Femur (tissue), 1 donor: ENCODE measurements at places on chromosomes 11 and 22.
A peak's percentile ranks its signal among the peaks of the same experiment; 100 is the strongest.

DNA sequence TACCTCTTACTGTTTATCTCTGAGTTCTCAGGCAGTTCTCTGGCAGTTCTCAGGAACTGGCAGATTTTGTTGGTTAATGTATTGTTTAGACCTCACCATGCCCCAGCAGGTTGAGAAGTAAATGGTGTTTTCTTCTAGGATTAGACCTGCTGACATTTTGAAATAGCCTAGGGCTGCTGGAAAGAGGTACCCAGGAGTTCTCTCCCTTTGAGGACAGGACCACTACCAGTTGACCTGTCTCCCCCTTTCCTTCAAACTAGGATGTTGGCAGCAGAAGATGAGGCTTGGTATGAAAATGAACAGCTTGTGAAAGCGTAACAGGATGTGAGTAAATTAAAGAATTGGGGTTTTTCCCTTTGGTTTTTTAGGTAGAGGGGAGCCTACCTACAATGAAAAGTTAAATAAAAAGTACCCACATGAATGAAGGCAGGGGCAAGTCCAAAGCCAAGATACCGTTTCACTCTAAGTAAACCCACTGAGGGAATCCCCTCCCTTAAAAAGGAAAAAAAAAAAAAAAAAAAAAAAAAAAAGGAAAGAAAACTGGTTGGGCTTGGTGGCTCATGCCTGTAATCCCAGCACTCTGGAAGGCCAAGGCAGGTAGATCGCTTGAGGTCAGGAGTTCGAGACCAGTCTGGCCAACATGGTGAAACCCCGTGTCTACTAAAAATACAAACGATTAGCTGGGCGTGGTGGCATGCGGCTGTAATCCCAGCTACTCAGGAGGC lies 96.2 kb downstream of the PDHX start:
- DNase-seq = no peak

- peak; percentile 26 for DNase-seq
Observed at GRCh38 chr11:1831338-1832210, 3.2 kb upstream of the SYT8 start.

GRCh38 chr22:36856121-36856791 lies 4.5 kb upstream of the NCF4 start:
- DNase-seq = peak; percentile 95

DNA sequence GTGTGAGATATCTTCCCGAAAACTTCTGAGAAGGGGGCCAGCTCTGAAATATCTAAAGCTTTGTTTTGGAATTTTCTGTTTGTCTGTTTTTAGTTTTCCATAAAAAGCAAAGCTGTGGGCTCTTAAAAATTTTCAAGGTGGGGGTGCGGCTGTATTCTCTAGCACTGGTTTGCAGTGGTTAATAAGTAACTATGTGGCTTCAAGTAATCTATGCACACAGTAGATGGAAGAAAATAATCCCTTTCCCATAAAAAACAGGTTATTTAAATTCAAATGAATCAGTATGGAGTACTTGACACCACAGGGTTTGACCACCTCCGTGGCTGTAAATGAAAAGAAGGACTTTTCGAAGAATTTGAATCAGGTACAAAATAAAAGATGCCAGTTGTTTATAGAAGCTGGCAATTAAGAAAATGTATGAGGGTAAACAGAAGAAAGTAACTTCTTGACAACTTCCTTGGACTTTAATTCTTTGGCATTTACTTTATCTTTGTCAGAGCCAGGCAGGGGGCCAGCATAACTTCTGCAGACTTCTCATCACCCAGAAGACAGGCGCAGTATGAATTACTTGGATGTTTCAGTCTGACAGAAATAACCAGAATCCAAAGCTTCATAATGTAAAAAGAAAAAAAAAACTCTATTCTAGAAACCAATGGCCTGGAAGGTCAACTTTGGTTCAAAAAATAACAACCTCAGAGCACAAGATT lies 981.0 kb downstream of the DLG2 start:
- DNase-seq = no peak

DNA sequence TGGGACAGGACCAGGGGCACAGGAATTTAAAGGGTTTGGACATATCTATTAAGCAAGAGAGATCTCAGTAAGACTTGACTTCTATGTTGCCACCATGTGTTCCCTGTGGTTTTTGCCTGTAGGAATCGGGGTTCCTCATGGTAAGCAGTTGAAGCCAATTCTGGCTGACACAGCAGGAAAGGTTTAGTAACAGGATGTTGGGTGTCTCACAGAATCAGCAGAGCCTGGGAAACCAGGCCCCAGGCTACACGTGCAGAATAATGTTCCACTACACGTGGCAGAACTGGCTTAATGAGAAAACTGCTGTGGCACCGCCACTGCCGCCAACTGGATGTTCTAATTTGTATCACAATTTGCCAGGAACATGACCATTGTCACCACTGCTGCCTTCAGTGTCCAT lies 264.6 kb upstream of the PLET1 start:
- DNase-seq = no peak

DNA sequence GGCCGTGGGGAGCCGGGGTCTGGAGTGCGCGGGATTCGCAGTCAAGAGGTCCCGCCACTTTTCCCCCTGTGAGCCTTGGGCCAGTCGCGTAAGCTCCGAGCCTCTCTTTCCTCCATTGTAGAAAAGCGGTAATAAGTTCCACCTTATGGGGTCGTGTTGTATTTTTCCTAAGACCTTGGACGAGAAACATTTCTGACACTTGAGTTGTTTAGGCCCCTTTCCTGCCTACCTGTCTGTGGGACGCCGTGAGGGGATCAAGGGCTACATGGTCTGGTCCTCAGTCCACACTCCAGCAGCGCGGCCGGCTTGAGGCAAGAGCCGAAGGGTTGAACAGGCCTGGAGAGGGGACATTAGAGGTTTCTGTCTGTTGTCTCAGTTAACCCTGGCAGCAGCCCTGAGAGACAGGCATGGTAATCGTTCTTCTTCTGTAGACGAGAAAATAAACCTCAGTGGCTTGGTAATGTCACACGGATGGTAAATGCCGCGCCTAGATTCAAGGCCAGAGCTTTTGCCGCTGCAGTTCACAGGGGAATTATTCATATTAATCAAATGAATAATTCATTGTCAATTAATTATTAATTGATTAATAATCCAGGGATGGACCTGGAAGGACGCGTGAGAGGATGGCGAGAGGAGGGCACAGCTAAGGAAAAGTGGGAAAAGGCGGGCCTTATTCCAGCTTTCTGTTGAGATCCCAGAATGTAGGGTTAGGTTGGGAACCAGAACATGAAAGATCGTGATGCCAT lies 545 bp downstream of the FEN1 start:
- DNase-seq = no peak

DNA sequence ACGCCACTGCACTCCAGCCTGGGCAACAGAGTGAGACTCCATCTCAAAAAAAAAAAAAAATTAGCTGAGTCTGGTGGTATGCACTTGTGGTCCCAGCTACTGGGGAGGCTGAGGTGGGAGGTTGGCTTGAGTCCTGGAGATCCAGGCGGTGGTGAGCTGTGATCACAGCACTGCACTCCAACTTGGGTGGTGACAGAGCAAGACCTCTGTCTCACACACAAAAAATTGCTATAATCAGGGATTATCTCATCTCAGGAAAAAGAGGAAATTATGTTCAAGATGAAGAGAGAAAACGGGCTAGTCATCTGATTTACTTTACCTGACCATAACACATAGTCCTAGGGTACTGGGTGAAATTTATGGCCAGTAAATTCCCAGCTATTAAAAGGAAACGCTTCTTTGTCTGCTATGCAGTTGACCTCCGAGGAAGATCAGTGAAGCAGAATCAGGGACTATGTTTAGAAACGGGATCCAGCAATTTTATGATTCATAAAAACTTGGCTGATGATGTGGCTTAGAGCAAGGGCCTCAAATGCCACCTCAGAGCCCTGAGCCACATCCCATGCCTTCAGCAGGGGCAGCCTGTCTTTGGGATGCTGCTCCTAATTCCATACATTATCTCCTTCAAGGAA lies 386.2 kb downstream of the NTM start:
- DNase-seq = no peak

DNA sequence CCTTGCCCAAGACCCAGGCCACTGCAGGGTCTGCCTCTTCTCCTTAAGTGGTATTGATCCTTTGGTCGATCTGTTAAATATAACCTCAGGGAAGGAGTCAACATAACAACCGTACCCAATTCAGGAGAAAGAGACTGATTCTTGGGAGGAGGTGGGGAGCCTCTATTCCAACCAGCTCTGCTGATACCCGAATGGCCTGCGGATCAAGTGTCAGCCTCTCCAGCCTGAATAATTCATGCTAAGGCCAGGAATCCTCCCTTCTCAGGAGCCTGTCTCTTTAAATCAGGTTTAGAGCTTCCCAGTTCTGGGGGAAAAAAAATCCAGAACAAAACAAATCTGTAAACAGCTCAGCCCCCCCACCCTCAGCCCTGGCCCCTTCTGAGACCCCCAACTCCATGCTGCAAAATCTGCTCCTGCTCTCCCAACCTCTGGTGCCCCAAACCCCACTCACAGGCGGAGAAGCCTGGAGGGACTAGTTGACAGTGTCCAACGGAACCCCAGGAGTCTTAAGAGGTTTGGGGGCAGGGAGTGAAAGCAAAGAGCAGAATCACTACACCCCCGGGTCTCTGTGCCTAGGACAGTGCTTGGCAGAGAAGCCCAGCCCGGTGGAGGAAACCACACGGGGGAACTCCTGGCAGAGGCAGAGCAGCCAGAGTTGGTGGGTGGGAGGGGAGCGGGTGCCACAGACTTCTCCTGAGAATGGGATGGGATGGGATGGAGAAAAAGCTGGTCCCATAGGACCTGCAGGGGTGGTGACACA lies 863 bp upstream of the TPBGL start:
- DNase-seq = no peak

DNA sequence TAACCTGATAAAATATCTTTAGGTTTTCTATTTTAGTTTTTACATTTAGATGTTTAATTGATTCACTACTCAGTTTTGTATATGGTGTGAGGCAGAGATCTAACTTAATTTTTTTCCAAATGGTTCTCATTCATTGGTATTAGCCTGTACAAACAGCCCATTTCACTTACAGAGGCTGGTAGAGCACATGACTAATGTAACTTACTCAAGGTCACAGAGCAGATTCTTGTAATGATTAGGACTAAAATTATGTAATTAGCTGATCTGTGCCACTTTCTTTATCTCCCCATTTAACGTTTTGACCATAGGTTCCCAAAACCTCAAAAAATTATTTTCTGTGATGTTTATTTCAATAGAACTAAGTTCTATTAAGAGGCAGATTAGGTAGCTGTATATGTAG lies 16.5 kb upstream of the TNRC6B start:
- no peak for DNase-seq

DNA sequence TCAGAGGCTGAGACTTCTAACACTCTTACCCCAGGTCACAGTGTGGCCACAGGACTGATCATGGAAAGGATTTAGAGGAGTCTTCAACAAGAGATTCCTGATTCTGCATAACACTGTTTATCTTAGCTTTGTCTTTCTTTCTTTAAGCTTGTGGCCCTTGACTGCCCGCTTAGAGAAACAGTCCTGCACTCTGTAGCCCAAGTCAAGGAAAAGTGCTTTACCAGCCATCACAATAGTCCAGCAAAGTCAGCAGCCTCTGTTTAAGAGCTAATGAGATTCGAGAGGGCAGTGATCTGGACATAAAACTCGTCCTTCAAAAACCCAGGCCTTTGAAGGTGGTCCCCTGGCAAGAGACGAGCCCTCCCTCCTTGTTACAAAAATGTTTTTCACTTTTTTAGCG lies 30.0 kb downstream of the PRDM10 start:
- no peak for DNase-seq

GRCh38 chr11:96337541-96338431 lies 5.2 kb downstream of the MAML2 start:
- DNase-seq = no peak

DNA sequence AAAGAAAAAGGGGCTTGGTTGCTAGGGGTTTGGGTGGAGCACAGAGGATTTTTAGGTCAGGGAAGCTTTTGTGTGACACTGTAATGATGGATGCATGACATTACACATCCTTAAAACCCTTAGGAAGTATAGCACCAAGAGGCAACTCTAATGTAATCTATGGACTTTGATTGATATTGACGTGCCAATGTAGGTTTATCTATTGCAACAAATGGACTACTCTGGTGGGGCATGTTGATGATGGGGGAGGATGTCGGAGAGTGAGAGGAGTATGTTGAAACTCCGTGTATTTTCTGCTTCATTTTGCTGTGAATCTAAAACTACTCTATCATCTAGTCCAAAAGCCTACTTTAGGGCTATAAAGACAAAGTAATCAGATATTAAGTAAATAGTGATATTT lies 72.3 kb upstream of the PAX6 start:
- no peak for DNase-seq

DNA sequence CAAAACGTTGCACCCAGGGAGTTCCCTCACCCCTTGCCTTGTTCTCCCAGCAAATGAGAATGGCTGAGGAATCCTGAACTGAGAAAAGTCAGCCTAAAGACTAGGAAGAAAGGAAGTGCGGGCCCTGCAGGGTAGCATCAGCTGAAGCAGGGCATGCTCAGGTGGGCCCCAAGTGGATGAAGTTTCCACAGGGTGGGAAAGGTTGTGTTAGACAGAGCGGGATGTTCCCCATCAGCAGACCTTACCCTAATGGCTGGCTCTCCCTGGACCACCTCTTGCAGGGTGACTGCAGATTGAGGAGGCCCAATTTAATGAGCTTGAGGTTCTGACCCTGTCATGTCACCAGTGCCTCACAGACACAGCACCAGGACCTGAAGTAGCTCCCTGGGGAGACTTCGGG lies 81.5 kb upstream of the MYOD1 start:
- DNase-seq = no peak

DNA sequence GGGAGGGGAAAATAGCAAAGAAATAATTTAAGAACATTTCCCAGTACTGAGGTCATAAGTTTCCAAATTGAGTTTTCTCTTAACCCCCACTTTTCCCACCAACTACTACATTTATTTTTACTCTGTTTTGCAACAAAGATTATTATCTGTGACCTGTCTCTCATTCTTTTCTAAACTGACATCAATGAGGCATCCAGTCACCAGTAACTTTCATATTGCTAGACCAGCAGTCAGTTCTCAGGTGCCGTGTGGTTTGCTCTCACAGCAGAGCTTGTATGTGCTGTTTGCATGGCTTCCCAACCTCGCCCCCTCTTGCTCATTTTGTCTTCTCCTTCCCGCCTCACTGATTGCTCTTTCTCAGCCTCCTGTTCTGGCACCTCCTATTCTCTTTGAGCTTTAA lies 1091.3 kb downstream of the TBC1D22A start:
- DNase-seq = no peak

DNA sequence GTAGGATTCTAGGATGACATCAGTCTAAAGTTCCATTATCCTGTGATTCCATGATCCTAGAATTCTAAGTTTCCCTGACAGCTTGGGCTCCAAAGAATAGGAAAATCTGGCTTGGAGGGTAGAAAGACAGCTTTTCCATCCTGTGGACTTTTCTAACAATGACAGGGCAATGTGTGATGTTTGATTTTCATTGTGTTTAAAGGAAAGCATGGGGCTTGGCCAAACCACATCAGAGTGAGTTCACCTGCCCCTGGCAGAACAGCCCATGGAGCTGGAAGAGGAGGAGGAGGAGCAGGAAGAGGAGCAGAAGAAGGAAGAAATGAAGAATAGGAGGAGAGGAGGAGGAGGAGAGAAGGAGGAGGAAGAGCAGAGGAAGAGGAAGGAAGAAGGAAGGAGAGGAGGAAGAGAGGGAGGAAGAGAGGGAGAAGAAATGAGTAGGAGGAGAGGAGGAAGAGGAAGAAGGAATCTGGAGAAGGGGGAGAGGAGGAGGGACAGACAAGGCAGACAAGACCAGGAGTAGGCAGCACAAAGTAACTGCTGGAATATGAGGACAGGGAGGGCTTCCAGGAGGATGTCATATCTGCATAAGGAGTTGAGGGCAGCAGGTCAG lies 53.1 kb upstream of the WNT11 start:
- no peak for DNase-seq
